Amniotic stem cell (primary cell): ENCODE measurements at places on chromosomes 11 and 22.

DNA sequence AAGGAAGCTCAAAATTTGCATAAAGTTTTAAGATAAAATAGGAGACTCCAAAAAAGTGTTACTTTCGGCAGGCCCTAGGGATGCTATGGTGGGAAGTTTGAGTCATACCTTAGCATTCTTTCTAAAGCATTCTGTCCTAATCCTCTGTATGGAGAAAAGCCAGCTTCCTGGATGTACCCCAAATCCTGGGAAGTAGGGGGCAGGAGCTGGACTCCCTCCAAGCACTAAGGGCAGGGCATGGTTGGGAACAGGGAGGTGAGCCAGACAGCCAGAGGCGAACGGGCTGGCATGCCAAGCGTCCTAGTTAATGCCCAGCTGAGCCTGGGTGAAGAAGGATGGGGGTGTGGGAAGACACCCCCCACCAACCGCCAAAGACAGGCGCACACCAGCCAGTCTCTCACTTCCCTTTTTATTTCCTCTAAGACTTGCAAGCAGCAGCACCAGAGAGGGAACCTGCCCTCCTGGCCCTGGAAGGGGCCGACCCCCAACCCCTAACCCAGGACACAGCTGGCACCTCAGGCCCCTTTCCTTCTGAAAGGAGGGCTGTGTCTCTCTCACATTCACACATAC is 23.9 kb downstream of the RTN4RL2 start:
- DNase-seq, result no peak

DNA sequence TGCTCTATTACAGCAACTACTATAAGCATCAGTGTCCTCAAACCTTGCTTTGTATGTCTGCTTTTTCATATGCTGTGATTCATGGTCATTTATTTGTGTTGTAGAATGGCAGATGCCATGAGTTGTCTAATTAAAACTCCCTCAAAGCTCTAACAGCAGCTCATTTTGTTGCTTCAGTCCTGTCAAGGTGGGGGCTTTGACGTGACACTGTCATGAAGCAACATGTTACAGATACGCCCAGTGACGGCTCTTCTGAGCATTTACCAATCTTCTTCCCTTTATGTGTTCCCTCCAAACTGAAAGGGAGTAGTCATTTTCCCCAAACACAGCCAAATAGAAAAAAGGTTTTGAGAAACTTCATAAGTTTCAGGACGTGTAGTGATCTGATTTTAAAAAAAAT is 106.7 kb downstream of the DBX1 start:
- no peak for DNase-seq

GRCh38 chr22:45823336-45823735 is 151.7 kb downstream of the ATXN10 start:
- DNase-seq, result no peak

GRCh38 chr22:46007003-46007847 is 30.3 kb upstream of the WNT7B start:
- no peak for DNase-seq

DNA sequence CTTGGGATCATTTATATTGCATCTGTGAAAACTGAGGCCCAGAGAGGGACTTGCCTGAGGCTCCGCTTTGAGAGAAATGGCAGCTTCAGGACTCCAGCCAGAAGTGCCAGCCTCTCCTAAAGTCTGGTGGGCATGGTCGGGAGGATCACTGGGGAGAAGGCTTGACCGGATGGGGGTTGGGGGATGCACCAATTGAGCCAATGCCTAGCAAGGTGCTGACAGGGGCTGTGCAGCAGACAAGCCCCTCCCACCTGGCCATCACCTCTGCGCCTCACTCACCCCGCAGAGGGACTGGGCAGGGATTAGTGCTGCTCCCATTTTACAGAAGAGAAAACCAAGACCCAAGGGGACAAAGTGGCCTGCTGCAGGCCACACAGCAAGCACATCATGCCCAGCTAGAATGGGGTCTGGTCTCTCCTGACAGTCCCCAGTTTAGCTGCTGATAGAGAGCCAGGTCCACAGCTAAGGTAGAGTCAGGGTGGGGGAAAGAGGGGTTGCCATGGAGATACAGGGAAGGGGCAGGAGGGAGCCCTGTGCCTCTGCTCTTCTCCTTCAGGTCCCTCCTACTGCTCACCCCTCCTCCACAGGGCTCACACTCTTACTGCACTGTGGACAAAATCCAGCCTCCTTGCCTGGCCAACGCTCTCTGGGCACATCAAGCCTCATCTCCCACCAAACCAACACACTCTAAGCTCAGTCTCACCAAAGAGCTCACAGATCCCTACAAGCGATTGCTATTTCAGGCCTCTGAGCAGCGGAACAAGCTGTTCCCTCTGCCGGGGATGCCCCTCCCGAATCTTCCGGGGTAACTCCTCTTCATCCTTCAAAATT is 29.5 kb downstream of the TEF start:
- no peak for DNase-seq

GRCh38 chr11:5228124-5228523 is 1.3 kb upstream of the HBB start:
- DNase-seq, result no peak

DNA sequence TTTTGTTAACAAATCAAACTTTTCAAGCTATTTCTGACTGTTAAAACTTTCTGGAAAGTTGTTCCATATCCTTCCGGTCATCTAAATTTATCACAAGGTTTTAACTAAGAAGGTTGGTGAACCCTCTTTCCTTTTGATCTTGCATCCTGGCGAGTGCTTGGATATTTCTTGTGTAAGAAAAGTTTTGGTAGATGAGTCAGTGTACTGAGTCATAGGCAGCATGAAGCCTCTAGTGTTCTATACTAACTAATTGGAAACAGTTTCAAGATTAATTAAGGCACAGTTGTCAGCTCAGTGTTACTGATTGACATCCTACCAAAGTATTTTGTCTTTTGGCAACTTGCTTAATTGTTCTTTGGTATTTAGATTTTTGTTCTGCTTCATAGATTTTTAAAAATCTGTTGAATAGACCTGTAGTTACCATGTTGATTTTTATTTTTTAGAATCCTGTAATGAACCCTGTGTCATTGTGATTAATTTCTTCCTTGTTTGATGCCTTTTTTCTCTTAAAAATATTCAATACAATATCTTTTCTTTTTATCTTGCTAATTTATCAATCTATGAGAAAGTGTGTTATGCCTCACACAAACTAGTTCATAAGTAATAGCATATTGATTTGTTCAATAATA is 38.0 kb downstream of the METTL15 start:
- DNase-seq, result peak; percentile 57

- DNase-seq, result peak; percentile 4
These were observed 87.2 kb downstream of the RELT start for GRCh38 chr11:73463359-73463758.

DNA sequence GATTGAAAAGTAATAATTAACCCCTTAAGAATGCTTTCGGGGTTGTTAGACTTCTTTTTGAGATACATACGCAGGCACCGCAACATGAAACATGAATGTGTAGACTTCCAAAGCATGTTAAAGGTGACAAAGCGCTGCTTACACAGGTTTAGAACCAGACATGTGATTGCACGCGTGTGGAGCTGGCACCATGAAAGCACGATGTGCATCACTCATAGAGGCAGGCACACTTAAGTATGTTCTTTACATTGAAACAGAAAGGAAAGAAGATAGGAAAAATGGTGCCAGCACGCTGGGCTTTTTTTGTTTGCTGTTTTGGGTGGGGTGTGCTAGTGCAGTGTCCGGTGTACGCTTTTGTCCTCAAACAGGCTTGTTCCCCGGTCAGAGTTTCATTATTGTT is 83.6 kb upstream of the PPARA start:
- DNase-seq, result no peak

DNA sequence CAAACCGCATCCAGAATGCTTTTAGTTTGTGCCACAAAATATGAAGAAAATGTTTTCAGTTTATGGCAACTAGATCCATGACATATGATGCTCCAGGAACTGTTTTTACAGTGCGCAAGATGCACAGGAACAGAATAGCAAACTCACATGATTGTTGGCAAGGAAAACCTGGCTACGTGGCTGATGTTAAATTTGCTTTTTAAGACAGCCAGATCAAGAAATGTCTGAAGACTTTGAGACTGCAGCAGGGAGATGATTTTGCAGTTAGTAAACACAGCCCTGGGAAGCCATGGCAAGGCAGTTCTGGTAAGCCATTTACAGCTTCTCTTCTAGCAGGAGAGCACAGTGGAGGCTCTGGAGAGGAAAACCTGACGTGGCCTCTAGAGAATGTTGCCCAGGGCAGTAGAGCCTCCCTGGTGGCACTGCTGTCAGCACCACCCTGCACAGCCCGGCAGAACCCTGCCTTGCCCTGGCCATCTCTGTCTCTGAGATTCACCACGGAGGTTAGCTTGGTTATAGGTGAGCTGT is 69.8 kb upstream of the TNRC6B start:
- peak; percentile 68 for DNase-seq

GRCh38 chr11:3200388-3201111 is 18.1 kb downstream of the MRGPRG start:
- no peak for DNase-seq
